GM03348 (cell line): ENCODE measurements at places on chromosomes 2 and 18.

DNA sequence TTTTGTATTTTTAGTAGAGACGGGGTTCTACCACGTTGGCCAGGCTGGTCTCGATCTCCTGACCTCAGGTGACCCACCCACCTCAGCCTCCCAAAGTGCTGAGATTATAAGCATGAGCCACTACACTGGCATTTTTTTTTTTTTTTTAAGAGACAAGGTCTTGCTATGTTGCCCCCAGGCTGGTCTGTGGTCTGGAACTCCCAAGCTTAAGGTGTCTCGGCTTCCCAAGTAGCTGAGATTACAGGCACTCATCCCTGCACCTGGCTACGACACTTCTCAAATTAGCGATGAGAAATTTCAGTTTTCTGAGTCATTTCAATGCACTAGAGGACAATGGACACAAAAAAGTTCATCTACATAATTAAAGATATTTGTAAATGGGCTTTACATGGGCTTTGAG, 36.6 kb upstream of the TCF7L1 start:
- DNase-seq = no peak

GRCh38 chr18:1599196-1599595, 694.5 kb downstream of the ADCYAP1 start:
- no peak for DNase-seq

DNA sequence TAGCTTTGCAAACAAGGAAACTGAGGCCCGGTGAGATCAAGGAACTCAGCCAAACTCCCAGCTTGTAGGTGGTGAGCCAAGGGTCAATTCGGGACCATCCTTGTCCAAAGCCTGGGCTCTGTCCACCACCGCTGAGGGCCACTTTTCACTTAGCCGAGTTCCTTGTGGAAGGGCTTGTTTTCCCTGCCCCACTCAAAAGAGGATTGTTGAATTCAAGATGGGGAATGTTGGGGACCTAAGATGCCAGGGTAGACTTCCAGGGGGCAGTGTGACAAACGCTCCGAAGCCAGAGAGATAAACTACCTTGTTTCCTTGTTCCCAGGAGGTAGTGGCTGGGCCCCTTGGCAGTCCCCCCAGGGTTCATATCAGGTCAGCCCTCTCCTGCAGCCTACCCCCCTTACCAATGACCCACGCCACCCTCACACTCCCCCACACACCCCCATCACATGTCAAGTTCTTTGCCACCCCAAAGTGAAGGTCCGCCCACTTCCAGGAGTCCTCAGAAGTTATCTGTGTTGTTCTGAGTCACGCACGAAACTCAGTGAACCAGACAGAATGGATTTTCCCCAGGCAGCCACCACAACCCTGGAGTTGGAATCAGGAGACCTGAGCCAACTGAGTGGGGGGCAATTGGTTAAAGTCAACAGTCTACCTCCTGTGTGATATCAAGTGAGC, 10.3 kb upstream of the ATOH8 start:
- DNase-seq = peak; percentile 32

- peak; percentile 6 for DNase-seq
Measured at GRCh38 chr2:219595256-219595655, 2.4 kb upstream of the STK11IP start.

GRCh38 chr2:120463527-120463926, 117.6 kb downstream of the INHBB start:
- DNase-seq = no peak

DNA sequence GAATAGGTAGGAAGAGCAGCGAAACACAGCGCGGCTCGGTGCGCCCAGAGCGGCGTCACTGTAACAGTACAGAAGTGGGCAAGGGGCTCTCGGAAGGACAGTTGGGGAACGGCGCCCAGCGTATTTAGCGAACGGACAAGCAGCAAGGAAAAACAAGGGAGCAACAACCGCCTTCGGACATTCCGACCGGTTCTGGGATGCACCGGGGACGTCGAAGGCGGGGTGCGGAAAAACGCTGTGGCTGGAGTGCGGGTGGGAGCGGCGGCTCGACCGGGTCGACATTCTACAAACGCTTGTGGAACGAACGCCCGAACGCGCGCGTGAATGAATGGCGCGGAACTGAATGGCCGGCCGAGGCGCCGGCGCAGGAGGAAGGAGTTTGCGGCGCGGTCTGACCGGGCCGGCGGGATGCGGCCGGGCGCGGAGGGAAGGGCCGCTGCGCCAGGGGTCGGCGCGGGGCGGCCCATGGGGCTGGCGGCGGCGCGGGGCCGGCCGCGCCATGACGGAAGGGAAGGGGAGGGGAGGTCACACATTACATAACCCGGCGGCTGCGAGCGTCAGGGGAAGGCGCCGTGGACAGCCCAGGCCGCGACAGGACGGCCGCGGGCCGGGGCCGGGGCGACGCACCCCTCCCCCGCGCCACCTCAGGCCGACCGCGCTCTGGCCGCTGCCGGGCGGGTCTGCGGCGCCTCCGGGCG, 605 bp downstream of the REV1 start:
- DNase-seq = peak; percentile 84

- DNase-seq = no peak
Measured at GRCh38 chr2:95206096-95206495, 1.2 kb upstream of the ZNF892 start.

DNA sequence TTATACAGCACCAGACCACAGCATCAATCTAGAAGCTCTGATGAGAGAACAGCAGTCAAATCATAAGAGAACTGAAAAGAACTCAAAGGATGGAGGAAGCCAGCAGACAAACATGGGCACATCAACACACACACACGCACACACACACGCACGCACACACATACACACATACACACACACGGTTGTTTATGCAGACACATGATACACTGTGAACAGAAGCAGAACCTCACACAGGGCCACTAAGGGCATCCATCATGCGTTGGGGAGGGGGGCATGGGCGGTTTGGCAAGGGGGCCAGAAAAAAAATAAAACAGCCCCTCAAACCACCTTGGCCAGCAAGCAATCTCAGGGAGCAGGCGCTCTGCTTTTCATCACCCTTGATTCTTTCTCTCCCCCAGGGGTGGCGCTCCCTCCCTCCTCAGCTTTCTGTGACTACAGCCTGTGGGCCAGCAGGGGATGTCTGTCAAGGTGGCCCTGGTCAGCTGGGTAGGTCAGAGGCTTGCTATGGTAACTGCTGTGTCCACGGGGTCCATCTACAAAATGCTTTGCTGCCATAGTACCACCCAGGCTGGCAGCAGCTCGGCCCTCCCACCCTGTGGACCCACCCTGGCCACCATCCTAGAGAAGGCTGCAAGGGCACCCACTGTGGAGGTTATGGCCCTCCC, 318.0 kb downstream of the CELF4 start:
- DNase-seq = no peak

- no peak for DNase-seq
Measured at GRCh38 chr2:88896971-88897370, 205.5 kb downstream of the RPIA start.

GRCh38 chr2:239164335-239164871, 236.4 kb downstream of the HDAC4 start:
- no peak for DNase-seq

DNA sequence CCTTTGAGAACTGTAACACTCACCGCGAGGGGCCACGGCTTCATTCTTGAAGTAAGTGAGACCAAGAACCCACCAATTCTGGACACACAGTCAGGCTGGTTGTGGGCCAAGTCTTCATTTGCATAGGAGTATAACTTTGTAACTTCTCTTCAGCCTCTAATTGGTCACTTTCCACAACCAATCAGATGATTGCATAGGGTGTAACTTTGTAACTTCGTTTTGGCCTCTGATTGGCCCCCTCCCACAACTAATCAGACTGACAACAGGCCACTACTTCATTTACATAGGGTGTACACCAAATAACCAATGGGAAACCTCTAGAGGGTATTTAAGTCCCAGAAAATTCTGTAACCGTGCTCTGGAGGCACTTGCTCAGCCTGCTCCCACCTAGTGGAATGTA, 77.5 kb upstream of the TCF4 start:
- no peak for DNase-seq

- no peak for DNase-seq
Measured at GRCh38 chr2:236158969-236159777, 9.0 kb downstream of the GBX2 start.

- DNase-seq = no peak
Measured at GRCh38 chr18:9714266-9715087, 6.4 kb downstream of the RAB31 start.

- no peak for DNase-seq
Measured at GRCh38 chr2:215851696-215852095, 161.7 kb downstream of the MREG start.

- DNase-seq = peak; percentile 87
Measured at GRCh38 chr2:37829202-37829601, 95.9 kb upstream of the RMDN2 start.

DNA sequence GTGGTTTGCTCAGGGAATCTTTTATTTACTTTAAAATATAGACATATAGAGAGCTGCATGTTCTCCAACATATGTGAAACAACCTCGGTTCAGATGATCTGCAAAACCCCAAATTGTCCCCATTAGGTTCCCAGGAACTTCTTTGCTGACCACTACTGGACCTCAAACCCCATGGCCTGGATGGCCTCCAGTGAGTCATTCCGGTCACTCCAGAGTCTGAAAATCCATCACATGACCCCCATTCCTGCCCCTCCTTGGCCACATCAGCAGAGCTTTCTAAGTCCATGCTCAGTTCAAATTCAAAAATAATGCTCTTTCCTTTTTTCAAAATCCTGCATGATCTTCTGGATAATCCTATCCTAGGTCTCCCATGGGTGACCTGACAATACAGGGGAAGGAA, 271.0 kb downstream of the TNS1 start:
- no peak for DNase-seq

DNA sequence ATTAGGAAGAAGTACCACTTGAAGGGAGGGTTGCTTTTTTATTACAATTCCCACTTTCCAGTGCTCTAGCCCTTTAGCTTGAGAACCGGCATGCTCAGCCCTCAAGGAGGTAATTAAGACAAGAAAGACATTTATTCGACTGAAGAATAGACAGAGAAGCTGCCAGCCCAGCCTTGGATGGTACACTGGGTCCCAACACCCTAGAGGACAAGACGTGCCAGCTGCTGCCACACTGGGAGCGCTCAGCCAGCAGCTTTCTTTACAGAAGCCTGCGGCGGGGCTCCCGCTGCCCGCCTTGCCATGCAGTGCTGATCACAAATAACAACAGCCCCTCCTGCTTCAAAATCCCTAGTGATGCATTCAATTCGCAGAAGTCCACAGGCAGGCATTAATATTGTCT, 746.3 kb upstream of the RAB6C start:
- no peak for DNase-seq

DNA sequence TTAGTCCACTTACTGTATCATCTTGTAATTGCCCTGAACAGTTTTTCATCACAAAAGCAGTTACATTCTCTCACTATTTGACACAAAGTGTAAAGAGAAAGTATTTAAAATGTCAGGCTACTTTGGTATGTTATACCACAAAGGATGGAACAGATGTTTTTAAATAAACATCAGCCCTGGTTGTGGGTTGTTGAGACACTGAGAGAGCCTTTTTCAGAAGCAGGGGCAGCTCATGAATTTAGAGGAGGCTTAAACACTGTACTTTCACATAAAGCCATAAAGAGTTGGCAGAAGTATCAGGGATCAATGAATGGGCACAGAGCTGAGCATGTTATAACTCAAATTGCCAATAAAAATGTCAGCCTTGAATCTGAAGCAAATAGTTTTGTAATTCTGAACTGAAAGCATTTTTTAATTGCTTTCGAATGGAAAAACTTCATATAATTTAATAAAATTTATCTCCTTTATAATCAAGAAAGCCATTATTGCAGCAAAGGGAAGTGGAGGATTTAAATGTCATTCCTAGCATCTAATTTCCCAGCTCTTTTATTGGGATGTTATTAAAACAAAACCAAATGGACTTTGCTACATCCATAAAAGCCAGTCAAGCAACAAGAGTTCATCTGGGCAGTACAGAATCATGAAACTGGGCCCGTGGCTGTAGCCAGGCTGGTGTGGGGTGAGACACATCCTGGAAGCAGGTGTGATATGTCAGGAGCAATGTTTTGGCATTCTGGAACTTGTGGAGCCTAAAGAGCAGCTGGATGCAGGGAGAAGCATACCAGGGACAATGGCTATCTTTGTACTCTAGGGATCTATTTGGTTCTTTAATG, 95.1 kb upstream of the NT5C1B start:
- DNase-seq = peak; percentile 53

DNA sequence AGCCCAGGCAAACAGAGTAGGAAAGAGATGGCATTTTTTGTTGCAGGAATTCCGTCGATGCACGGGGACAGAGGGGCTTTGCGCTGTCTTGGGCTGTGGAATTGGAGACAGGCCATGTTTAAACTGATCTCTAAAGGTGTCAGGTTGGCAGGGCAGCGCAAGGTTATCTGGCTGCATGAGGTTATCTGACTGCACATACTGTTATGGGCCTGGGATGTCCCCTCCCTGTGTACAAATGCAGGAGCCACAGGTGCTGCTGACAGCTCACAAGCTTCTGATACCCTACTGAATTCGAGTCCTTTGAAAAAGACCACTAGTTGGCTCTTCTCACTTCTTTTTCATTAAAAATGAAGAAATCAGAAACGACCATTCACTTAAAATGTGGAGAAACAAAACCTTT, 255.4 kb downstream of the PLCL1 start:
- DNase-seq = no peak

DNA sequence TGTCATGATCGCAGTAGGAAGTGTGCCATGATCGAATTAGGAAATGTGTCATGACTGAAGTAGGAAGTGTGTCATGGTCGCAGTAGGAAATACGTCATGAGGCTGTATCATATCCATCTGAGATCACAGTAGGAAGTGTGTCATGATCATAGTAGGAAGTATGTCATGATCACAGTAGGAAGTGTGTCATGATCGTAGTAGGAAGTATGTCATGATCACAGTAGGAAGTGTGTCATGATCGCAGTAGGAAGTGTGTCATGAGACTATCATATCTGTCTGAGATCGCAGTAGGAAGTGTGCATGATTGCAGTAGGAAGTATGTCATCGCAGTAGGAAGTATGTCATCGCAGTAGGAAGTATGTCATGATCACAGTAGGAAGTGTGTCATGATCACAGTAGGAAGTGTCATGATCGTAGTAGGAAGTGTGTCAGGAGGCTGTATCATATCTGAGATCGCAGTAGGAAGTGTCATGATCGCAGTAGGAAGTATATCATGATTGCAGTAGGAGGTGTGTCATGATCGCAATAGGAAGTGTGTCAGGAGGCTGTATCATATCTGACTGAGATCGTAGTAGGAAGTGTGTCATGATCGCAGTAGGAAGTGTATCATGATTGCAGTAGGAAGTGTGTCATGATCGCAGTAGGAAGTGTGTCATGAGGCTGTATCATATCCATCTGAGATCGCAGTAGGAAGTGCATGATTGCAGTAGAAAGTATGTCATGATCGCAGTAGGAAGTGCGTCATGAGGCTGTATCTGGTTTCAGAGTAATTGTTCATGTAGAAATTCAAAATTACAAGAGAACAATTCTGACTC, 56.4 kb upstream of the NFATC1 start:
- DNase-seq = no peak

GRCh38 chr18:11851806-11852337, 659 bp downstream of the CHMP1B start:
- DNase-seq = peak; percentile 40

GRCh38 chr18:51150113-51150700, 47.3 kb downstream of the MEX3C start:
- DNase-seq = peak; percentile 50
